ENCODE measurements at places on chromosomes 3 and 15. TPM values are rescaled to one million over a fixed set of nuclear protein-coding genes. Genes with fewer than 3 reads are reported as not detected.
A peak's percentile ranks its signal among the peaks of the same experiment; 100 is the strongest.

GP5 gene
- polyA plus RNA-seq, result 0.54 TPM

TCF12 gene
- 169 TPM for polyA plus RNA-seq

GRCh38 chr3:197168606-197169005 lies 129.8 kb downstream of the DLG1 start:
- peak; percentile 28 for DNase-seq

DNA sequence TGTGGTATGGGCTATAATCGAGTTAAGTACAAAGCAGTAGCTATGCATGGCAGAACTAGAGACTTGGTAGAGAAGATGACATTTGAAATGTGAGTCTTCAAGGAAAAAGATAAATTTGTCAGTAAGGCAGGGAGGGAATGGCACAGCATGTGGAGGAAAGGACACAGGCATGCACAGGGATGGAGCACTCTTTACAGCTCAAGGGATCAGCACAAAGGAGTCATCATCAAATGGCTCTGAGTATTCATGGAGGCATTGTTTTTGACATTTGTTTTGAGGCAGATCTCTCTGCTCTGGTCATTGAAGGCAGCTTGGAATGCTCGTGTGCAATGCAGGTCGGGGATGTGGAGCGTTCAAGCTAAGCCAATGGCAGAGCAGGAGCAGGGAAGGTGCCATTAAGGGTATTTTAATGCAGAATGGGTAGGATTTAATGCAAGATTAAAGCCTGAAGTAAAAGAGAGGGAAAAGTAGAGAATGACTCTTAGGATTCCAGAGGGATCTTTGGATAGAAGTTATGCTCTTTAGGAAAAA lies 213.0 kb downstream of the MYRIP start:
- DNase-seq, result no peak

DNA sequence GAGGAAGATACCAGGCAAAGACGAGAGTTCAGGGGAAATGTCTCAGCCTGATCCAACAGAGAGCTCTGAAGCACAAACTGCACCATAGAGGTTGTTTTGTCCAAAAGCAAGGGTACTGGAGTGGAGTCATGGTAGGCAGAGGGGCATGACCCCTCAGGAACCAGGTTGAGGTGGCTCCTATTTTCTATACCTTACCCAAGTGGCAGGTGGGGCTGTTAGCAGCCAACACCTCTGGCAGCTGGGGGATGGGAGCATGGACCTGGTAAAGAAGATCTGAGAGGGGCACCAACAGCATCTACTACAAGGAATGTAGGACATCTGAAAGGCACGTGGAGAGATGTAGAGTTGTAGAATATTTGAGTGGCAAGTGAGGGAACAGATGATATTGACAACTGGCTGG lies 85.2 kb downstream of the GAP43 start:
- DNase-seq, result no peak

Data from right lung (tissue), 10 donors.